ENCODE measurements at places on chromosomes 3 and 15.

GRCh38 chr15:98304371-98304770 lies 343.9 kb downstream of the ARRDC4 start:
- no peak for DNase-seq

DNA sequence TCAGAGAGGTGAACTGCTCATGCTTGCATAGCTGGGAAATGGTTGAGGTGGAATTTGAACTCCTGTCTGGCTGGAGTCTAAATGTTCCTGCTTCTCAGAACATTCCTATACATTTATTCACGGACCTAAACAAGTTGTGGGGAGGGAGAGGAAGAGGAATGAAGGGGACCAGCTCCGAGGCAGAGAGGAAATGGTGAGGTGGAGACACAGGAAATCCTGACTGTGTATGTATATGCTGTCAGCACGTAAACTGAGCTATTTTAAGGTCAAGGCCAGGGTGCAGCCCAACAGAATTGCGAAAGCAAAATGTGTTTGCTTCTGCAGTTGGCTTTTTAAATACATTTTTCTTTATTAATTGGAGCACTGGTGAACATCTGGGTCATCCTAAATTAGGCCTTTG lies 74.1 kb upstream of the POMGNT2 start:
- no peak for DNase-seq

DNA sequence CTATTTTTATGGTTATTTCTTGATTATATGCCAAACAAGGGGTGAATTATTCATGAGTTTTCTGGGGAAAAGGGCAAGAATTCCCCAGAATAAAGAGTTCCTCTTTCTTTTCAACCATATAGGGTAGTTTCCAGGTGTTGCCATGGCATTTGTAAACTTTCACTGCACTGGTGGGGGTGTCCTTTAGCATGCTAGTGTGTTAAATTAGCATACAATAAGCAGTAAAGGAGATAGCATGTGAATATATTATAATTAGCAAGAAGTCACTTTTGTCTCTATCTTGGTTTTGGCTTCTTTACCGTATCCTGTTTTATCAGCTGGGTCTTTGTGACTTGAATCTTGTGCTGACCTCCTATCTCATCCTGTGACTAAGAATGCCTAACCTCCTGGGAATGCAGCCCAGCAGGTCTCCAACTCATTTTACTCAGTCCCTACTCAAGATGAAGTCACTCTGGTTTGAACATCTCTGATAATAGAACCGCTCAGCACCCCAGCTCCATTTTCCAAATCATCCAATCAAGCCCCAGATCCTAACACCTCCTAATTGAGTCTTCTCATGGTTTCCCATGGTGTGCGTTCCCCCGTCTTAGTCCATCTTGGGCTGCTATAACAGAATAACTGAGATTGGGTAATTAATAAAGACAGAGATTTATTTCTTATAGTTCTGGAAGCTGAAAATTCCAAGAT lies 3.4 kb upstream of the SELENOT start:
- DNase-seq = no peak

- DNase-seq = no peak
These were observed 1.1 kb upstream of the CD200R1 start for GRCh38 chr3:112976001-112976400.

DNA sequence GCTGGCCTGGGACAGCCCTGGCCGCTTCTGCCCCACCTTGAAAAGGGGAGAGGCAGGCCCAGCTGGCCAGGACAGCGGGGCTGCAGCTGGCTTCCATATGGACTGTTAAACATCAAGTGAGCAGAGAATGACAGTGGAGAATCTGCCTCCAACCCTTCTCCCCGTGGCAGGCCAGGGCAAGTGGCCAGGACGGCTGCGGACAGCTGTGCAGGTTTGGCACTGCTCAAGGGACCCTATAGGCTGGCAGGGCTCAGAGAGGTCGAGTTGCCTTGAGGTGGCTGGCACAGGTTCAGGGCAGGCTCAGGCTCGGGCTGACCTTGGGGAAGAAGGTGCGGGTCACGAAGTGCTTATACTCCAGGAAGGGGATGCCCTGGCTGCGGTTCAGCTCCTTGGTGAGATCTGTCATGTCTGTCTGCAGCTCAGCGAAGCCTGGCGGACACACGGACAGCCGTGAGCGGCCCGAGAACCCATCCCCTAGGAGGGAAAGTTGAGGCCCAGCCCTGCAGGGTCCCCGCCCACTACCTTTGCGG lies 24.3 kb downstream of the H1-8 start:
- DNase-seq = no peak

GRCh38 chr3:73215281-73215680 lies 153.8 kb downstream of the EBLN2 start:
- DNase-seq = no peak

- no peak for DNase-seq
These were observed 1003.9 kb upstream of the CFAP20DC start for GRCh38 chr3:60053526-60054265.

GRCh38 chr3:132180337-132180791 lies 136.8 kb upstream of the ACP3 start:
- DNase-seq = peak; percentile 45

DNA sequence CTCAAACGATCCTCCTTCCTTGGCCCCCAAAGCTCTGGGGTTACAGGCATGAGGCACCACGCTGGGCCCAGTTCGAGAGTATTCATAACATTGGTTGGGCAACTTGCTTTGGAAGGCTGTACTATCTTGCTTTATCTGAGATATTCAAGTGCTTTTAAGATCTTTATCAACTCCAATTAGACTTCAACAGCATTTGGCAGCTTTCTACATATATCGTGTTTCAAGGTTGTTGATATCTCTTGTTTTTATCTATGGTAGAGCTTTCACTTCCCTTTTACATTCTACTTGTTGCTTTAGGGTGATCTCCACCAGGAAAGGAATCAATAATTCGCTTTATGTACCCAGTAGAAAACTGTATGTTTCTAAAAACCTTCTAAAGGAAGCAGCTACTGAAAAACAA lies 395.3 kb downstream of the IL5RA start:
- DNase-seq = no peak

GRCh38 chr3:105774444-105775180 lies 94.2 kb downstream of the CBLB start:
- no peak for DNase-seq

DNA sequence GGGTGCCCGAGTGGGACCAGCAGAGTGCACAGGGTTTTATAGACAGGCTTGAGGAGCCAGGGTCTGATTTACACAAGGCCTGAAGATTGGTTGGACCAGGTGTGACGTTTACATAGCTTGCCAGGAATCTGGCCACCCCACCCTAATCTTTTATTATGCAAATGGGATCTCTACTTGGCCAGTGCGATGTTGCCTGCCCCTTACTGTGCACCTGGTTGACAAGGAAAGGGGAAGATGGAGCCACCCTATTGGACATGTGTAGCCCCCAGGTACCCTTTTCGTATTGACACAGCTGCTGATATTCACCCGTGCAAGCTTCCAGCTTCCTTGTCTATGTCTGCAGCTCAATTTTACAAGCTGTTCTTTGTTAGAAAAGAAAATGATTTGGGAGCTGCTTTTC lies 132.0 kb downstream of the ARNT2 start:
- no peak for DNase-seq

GRCh38 chr3:110174908-110175307 lies 837.6 kb upstream of the DPPA4 start:
- no peak for DNase-seq

GRCh38 chr15:40192942-40193341 lies 32.1 kb downstream of the BUB1B start:
- DNase-seq = no peak

DNA sequence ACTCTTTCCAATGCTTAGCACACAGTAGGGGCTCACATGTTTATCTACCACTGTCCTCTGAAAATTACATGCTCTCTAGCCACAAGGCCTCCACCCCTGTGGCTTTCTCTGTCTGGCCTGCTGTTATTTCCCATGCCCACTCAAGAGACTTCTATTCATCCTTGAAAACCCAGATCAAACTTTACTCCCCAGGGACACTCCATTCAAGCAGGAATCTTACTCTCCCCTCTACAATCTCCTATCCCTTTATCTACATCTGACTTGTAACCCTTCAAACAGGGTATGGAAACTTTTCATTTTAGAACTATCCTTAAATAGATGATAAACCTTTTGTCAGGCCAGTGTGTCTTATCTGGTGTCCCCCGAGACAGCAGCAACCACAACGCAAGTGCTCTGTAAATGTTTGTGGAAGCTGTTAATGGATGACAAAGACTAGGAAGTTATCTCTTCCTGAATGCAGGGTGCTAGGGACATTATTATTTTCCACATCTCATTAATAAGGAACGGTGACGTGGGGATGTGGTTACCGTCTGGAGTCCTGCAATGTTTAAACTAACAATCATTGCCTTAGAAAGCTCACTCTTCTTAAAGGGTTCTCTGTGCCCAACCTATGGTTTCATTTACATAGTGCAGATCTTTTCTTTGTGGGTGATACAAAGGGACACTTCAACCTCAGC lies 322.3 kb downstream of the ARRDC4 start:
- no peak for DNase-seq

DNA sequence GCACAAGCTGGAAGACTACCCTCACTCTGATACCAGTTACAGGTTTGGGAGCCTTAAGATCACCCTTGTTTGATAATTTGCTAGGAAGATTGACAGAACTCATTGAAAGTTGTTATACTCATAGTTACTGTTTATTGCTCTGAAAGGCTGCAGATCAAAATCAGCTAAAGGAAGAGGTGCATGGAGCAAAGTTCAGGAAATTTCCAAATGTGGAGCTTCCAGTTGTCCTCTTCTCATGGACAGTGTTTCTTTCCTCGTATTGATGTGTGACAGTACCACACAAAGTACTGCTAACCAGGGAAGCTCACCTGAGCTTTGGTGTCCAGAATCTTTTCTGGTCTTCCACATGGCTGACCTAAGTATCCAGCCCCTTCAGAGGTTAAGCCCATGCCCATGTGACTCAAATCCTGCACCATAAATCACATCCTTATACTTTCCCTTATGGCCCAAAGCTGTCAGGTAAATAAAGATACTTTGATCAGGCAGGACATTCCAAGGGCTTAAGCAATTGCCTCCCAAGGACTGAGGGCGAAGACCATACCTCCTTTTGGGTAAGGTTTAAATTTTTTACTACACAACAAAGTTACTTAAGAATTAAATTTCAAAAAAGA lies 93.1 kb upstream of the ZBED2 start:
- DNase-seq = no peak

DNA sequence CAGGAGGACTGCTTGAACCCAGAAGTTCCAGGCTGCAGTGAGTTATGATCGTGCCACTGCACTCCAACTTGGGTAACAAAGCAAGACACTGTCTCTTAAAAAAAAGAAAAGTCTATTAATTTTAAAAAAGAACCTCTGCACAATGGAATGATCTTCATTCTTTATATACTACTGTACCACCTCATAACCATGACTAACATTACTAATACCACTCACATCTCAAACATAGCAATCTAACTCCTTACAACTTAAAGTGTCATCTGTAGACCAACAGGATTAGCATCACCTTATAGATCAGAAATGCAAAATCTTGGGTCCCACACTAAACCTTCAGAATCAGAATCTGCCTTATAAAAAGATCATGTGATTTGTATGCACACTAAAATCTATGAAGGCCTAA lies 48.8 kb upstream of the MAP4 start:
- no peak for DNase-seq

DNA sequence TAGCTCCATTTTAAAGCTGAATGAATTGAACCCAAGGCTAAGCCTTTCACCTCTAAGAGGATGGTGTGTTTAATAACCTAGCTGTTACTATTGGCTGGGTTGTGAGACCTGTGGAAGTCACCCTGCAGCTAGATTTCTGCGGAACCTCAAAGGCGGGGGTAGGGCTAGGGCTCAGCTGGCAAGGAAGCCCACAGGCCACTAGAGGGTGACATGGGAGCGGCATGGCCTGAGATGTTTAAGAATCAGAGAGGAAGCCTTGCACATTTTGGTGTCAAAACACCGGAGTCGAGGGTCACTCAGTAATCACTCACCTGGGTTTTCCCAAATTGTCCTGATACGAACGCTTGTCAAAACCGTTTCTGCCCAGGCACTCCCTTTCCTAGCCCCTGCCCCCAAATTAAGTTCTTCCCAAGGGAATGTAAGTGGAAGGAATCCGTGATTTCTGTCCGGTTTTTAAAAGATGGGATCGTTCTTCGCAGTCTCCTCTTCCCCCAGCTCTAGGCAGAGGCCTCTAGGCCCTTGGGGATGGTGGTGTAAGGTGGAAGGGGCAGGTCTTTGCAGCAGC lies 3.8 kb upstream of the ACAD9 start:
- DNase-seq = peak; percentile 70

DNA sequence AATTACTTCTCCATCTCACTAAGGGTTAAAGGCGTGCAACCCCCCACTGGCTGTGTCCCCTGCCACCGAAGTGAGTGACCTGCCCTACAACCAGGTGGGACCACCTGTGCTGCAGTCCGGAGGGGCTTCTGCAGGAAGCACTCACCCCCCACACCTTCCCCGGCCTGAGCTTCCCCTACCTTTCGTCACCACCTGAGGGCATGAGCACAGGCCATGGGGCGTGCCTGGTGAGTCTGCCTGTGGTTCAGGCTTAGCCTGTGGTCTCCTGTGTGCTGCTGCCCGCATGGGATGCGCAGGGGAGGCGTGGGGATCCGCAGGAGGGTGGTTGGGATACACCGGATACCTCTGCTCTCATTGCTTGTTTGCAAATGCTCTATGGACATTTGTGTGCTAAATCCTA lies 46.0 kb downstream of the KLHL25 start:
- DNase-seq = no peak

DNA sequence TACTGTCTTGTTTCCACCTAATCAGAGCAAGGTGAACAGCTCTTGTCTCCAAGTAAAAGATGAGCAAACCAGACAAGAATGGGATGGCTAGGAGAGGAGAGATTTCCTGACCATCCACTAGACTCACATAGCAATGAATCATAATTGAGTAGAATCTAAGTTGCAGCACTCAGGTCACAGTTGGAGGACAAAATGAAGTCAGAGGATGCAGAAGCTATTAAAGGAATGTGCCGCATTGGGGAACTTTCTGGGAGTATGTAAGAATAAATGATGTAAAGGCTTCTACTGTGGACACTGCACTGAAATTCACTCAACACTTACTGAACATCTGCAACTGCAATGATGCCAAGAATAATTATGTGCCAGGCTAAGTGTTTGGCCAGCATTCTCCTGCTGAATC lies 217.4 kb upstream of the WNT5A start:
- no peak for DNase-seq

DNA sequence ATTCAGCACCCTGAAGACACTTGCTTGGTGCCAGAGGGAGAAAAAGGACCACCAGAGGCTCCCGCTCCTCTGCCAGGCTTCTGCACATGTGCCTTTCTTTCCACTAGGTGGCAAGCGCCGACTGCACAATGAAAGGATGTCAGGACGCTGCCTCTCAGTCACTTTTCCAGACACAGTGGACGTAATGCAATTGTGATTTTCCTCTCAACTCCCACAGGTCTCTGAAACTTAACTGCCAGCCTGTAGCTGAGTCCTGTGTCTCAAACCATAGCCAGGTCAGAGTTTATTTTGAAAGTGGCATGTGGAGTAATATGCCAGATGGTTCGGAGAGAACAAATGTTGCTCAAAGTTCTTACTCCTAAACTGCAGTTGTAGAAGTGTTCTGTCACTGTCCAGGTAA lies 162.9 kb downstream of the ITPR1 start:
- DNase-seq = peak; percentile 84

GRCh38 chr3:98596541-98597500 lies 3.4 kb upstream of the CPOX start:
- no peak for DNase-seq

GRCh38 chr3:133455960-133456359 lies 56.1 kb downstream of the BFSP2 start:
- DNase-seq = no peak

GRCh38 chr15:68815598-68815997 lies 5.1 kb downstream of the ANP32A start:
- no peak for DNase-seq

- no peak for DNase-seq
These were observed 19.4 kb upstream of the SKOR1 start for GRCh38 chr15:67805666-67806516.

- DNase-seq = no peak
These were observed 77.0 kb downstream of the TRANK1 start for GRCh38 chr3:36867810-36868209.
